ENCODE measurements at places on chromosomes 13 and 19.

DNA sequence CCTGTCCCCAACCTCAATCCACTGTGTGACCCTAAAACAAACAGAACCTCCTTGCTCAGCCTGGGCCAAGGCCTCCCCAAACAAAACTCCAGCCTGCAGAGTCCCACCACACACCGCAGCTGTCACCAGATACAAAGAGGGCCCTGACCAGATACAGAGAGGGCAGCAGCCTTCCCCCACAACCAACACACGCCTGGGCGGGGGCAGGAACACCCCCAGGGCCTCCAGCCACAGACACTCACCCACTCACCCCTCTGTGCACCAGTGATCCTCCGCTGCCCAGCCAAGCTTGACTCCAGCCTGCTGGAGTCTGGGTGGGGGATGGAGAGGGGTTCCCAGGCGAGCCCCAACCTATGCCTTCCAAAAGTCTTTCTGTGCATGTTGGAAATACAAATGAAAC is 5.9 kb upstream of the CIRBP start:
- DNase-seq: peak; percentile 84

GRCh38 chr13:43122791-43123190 is 99.4 kb downstream of the DNAJC15 start:
- DNase-seq: no peak

GRCh38 chr13:108669381-108669780 is 40.0 kb downstream of the MYO16 start:
- DNase-seq: no peak

DNA sequence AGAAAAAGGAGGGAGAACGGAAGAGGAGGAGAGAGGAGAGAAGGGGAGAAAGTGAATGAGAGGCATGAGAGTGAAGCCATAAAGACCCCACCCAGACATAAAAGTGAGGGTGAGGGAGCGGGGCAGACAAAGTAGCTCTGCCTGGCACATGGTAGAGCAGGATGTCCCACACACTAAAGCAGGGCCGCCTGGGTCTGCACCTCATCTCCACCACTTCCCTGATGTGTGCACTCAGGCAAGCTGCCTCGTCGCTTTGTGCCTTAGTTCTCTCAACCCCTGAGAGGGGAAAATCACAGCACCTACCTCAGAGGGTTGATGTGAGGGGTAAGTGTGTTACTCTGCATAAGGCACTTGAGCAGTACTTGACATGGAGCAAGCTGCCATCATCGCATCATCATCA is 488.1 kb downstream of the COG6 start:
- no peak for DNase-seq

DNA sequence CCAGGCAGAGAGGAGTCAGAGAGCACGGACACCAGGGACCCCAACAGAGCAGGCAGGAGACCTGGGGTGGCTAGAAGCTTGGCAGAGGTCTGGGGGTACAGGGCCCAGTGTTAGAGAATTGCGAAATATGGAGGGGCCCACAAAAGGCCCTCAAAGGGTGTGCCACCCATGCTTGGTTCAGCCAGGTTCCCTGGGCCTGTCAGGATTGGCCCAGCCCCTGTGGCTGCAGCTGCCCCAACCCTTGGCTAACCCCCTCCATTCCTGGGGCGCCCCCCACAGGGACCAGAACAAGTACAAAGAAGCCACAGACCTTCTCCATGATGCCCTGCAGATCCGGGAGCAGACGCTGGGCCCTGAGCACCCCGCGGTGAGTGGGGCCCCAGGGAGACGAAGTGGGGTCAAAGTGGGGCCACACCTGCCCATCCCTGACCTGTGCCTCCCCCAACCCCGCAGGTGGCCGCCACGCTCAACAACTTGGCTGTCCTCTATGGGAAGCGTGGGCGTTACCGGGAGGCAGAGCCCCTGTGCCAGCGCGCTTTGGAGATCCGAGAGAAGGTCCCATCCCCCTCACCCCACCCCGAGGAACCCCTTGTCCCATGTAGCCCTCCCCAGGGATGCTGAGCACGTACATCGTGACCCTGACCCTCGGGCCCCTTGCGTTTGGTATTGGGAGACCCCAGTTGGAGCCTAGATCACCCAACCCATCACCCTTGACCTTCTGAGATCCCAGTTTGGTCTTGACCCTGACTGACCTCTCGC is 8.0 kb downstream of the KLC3 start:
- DNase-seq: no peak

DNA sequence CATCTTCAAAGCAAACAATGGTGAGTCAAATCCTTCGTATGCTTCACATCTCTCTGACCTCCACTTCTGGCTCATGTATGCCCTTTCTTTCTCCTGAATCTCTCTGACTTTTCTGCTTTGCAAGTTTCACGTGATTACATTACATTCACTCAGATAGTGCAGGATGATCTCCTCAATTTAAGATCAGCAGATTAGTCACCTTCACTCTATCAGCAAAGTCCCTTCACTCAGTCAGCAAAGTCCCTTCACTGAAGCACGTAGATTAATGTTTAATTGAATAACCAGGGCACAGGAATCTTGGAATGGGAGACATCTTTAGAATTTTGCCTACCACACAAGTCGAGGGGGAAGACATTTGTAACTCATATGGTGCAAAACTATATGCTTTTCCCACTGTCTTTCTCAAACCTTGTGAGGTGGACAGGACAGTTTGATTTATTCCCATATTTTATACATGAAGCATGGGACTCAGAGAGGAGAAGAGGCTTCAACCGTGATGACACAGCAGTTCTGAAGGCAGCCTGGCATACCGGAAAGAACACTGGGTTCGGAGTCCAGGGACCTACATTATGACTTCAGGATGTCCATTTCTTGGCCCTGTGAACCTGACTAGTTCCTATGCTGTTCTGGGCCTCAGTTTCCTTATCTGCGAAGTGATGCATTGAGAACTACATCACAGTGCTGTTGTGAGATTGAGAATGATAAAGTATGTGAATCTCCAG is 23.3 kb downstream of the SIGLECL1 start:
- DNase-seq: no peak

GRCh38 chr13:32314271-32315237 is 609 bp downstream of the ZAR1L start:
- DNase-seq: peak; percentile 88

All from spleen (tissue), 13 donors.